ENCODE measurements at places on chromosomes 3 and 15.
A peak's percentile ranks its signal among the peaks of the same experiment; 100 is the strongest.

- DNase-seq: no peak
These were observed 39.0 kb downstream of the MYH15 start for GRCh38 chr3:108471426-108471825.

DNA sequence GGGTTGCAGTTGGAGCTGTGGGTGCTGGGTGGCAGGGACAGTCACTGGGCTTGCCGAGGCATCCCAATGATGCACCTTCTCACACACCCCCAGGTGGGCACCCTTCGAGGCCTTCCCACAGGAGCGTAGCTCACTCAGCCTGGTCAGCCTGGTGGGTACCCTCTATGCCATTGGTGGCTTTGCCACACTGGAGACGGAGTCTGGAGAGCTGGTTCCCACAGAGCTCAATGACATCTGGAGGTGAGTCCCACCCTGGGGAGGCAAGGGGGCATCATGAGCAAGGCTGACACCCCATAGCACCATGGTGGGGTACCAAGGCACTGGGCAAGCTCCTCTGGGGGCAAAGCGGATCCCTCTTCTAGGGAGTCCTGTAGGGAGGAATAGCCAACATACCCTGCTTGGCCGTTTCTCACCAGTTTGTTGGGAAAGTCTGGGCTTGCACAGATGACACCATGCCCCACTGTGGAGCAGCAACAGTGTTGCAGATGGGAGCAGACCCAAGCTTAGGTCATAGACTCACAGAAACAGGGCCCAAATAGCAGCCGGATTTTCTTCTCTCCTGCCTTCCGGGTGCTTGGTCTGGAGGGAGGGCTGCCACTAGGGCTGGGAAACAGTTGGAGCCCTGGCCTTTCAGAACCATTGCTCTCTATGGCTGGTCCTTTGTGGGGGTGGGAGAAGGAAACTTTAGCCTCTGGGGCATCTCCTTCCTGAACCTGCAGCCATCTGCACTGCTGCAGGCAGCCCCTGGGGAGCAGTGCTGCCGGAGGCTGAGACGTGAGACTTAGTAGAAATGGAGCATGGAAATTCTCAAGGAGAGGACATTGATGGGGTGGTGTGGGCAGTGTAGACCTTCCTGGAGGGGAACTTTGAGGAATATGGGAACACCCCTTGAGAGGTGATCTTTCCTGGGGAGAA is 5.7 kb downstream of the KLHL40 start:
- DNase-seq: no peak

DNA sequence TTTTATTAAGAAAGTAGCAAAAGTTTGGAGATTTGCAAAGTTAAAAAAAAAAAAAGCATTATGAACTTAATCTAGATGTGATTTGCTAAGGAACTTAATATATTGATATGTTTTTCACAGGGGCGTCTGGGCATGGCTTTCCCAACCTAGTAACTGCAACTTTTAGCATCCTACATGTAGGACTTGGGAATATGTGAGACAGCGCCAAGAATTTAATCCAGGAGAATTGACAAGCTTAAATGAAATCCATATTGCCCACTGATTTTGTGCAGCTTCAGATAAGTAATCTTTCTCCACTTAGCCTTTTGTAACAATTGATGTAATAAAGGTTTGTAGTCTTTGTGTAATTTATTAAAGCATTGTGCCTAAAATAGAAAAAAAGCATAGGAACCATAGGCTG is 982 bp upstream of the GABPB1 start:
- DNase-seq: no peak

DNA sequence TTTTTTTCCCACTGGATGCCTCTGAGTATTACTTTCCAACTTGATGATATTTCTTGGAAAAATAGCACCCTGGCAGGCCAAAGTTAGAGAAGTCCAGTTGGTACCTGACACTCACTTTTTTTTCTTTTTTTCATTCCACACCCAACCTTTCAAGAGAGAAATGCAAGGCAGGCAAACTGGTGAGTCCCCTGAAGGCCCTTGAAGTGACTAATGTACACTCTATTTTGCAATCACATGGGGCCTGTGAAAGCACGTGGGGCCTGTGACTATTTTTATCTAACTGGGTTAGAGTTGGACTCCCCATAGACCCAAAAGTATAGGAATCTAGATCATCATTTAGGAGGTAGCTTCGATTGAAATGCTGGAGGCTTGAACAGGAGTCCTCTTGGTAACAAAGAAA is 316.7 kb downstream of the CHL1 start:
- no peak for DNase-seq

- DNase-seq: peak; percentile 63
These were observed at the start of gene SH3BP5 for GRCh38 chr3:15332405-15333098. TSS of gene SH3BP5 (minus strand) at chr3:15332586. CDS start at chr3:15332408, 178 bp downstream.

- DNase-seq: no peak
These were observed 55.2 kb downstream of the HMG20A start for GRCh38 chr15:77475898-77476297.

GRCh38 chr3:50430950-50431435 is 71.7 kb upstream of the TMEM115 start:
- no peak for DNase-seq

GRCh38 chr15:85150130-85150480 is 168.4 kb downstream of the PDE8A start:
- no peak for DNase-seq

GRCh38 chr3:57026944-57027343 is 33.5 kb upstream of the SPATA12 start:
- DNase-seq: no peak

- no peak for DNase-seq
These were observed 47.2 kb upstream of the KY start for GRCh38 chr3:134697830-134698689.

DNA sequence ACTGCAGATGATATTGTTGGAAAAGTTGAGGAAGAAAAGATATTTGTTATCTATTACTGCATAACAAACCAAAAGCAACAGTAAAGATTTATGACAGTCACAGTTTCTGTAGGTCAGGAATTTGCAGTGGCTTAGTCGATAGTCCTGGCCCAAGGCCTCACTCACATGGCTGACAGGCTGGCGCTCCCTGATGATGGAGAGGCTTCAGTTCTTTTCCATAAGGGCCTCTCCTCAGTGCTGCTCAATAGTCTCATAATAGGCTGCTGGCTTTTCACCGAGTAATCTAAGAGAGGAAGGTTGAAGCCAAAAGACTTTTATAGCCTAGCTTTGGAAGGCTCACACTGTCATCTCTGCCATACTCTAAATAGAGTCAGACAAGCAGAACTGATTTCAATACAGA is 17.7 kb downstream of the IREB2 start:
- no peak for DNase-seq

All from activated T-helper 9 cell treated with anti-CD3 and anti-CD28 coated beads, Interleukin-2, amount 50 U/mL, for 16 hours (primary cell).